ENCODE measurements at places on chromosomes 4 and X.

GRCh38 chrX:131083510-131084142, 25.5 kb downstream of the ARHGAP36 start:
- no peak for DNase-seq

DNA sequence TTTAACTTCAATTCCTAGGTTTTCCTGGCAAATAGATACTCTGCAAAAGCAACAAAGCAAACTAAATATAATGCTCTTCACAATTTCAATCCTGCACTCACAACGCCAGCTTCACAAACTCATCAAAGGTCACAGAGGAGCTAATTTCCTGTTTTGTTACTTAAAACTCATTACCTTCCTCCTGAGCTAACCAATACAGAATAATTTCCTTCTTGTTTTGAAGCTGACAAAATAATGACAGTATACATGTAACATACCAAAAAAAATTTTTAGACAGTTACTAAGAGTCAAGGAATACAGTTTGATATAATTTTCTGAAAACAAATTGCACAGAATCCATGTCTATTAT, 17.9 kb downstream of the CNOT6L start:
- no peak for DNase-seq

DNA sequence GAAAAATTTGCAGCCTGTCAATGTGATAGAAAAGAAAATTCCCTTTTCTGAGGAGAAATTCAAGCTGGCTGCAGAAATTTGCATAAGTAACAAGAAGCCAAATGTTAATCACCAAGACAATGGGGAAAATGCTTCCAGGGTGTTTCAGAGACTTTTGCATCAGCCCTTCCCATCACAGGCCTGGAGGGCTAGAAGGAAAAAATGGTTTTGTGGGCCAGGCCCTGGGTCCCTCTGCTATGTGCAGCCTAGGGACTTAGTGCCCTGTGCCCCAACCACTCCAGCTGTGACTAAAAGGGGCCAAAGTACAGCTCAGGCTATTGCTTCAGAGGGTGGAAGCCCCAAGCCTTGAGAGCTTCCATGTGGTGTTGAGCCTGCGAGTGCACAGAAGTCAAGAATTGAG, 23.9 kb downstream of the ZNF275 start:
- DNase-seq: no peak

GRCh38 chrX:133654811-133655210, 239.5 kb upstream of the GPC4 start:
- no peak for DNase-seq

DNA sequence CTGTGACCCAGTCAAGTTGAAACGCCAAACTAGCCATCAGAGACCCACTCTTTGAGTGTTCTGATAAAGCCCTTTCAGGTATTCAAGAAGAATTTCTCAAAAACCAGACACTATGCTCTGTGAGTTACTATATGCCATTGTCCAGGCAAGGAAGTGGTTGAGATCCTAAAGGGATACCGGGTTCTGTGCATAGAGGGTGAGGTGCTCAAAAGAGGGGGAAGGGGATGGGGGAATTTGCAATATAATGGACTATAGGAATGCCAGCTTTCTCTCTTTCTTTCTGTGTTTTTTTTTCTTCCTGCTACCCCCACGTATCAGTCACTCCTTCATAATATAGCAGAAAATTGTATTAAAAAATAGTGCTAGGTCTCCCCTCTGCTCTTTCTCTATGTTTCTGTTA, 1619.0 kb downstream of the STIM2 start:
- no peak for DNase-seq

DNA sequence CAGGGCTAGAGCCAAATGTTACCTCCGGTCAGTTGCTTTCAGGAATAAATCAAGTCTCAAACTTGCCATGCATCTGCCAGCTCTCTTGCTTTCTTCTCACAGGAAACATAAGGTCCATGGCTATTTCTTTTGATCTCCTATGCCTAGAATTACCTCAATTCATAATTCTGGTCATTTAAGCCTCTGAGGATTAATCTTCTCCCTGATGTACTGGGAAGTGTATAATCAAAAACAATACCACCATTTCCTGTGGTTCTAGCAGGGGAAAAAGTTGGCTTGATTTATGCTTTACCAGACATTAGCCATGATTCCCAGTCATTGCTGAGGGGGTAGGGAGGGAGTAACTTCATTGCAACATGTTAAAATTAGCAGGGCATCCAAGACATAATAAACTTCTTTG, 268.7 kb upstream of the EMCN start:
- no peak for DNase-seq

- DNase-seq: no peak
These were observed 125.7 kb downstream of the ZC4H2 start for GRCh38 chrX:64850371-64851082.

GRCh38 chrX:15903186-15903681, 48.6 kb upstream of the AP1S2 start:
- no peak for DNase-seq

DNA sequence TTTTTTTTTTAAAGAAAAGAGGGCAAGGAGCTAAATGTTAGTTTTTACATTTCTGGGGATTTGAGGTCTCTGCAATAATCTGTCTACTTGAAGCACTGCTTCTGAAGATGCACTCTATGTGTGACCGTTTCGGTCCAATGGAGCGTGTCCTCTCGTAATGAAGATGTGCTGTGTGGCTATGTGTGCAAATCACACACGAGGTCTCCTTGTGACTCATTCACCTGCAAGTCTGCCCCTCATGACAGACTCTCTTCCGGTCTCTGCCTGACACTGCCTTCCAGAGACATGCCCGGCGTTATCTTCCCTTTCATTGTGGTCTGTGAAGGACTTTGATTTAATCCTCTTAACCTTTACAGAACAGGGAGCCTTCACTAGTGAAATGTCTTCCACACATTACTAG, 84.3 kb downstream of the TRAM1L1 start:
- no peak for DNase-seq

GRCh38 chr4:87669373-87669772, 19.3 kb downstream of the DMP1 start:
- DNase-seq: no peak

DNA sequence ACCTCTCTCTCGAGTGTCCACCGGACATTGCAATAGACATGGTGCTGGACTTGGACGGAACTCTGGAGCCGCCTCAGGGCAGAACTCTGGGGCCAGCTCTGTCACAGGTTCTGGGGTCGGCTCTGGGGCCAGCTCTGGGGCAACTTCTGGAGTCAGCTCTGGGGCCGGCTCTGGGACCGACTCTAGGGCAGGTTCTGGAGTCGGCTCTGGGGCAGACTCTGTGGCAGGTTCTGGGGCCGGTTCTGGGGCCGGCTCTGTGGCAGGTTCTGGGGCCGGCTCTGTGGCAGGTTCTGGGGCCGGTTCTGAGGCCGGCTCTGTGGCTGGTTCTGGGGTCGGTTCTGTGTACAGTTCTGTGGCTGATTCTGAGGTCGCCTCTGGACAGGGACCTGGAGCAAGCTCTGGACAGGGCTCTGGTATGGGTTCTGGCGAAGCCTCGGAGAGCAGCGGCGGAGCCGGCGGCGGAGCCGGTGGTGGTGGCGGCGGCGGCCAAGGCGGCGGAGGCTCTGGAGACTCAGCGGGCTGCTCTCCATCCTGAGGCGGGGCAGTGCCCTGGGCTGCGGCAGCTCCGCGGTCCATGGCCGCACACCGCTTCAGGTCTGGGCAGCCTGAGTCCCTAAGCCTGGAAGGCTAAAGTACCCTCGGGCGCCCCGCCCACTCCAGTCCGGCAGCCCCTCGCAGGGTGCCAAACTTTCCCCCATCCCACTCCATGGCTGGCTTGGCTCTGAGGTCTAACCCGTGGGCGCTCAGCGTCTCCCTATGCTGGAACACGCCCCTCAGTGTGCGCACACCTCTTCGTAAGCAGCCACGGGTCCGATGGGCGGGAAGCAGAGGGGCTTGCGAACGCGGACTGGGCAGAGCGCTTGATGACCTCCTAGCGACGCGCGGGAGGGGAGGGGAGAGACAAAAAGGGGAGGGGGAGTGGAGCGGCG, at the start of gene DGKK:
Gene DGKK (minus strand): TSS at position 723 of the 929 bp plus-strand sequence. CDS start 147 bp downstream, at position 576.
- no peak for DNase-seq

DNA sequence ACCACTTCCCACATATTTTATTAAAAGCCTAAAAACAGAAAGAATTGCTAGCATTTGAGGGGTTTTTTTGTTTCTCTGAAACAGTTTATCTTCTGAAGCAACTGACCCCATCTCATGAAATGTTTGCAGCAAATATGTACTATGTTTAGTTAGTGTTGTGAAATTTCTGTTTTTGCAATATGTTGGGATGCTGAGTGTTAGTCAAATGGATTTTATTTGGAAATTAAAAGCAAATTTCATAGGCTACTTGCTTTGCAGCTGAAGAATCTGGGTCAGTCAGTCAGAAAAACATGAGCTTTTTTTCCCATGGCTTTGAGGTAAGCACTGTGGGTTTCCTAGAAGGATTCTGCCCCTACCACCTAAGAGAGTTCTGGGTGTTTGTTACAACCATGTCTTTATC, 184.9 kb upstream of the DKK2 start:
- no peak for DNase-seq

- no peak for DNase-seq
These were observed 43.9 kb downstream of the CLNK start for GRCh38 chr4:10640561-10641201.

- DNase-seq: no peak
These were observed 160.4 kb upstream of the MAMLD1 start for GRCh38 chrX:150202641-150203247.

- no peak for DNase-seq
These were observed 33.7 kb downstream of the METAP1 start for GRCh38 chr4:99029018-99029735.

DNA sequence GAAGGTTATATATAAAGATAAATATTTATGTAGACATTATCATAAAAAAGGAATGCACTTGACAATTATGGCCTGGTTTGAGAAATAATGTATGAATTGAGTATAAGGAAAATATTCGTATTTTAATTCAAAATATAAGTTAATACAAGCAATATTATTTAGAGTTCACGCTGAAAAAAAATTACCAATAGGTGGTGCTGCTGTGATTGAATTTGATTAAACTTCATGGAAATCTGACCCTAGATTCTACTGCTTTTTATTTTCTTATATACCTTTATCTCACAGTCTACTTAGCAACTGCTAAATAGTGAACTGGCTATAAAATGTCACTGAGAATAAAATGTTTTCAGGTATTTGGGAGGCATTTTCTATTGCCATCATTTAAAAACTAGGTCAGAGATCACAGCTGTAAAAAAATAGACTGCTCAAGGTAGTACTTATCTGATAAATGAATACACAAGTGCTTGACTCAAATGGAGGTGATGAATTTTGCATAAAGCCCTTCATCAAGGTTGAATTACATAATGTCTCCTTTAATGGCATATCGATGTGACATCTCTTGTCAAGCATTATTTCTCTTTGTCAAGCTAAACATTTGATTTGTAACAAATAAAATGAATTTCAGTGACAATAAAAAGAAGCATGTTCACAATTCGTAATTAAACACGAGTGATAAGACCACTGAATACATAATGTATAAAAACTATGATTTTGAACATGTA, 1638.8 kb upstream of the PCDH7 start:
- DNase-seq: no peak

DNA sequence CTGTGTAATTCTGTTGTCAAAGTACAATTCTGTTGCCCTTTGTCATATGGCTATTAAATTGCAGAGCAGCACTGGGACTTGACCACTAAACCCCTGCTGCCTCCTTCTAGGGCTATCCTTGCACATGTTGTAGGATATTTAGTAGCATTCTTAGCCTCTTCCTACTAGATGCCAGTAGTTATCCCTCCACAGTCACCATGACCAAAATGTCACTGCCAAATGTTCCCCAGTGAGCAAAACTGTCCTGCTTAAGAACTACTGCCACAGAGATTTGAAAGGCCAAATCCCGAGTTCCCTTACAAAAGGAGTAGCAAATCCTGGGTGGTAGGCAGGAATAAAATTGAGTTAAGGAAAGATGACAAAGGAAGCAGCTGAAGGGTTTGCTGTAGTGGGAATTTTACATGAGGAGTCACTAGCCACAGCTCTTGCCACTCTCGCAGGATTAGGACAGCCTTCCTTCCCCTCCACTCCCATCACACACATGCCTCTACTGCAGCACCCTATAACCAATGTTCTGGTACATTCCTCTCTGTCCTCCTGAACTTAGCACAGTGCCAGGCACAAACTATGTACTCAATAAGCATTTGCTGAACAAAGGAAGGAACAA, 8.4 kb downstream of the APBB2 start:
- no peak for DNase-seq

GRCh38 chrX:115174548-115174947, 14.7 kb upstream of the RBMXL3 start:
- no peak for DNase-seq

DNA sequence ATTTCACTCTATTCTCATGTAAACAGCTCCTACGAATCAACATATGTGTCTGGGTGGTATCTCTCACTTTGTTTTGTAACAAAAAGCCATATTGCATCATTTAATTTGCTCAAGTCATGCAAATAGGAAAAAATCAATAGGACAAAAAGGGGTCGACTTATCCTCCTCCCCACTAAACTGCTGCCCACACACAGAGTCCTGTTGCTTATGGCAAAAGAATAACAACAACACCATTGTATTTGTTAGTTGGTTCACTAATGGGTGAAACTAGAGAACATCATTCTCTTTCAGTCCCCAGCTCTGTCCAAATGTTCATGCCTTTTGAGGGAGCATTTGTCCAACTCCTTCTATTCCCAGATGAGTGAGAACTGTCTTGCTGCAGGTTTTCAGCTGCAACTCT, 2.1 kb downstream of the HHIP start:
- DNase-seq: no peak

- no peak for DNase-seq
These were observed 8.3 kb downstream of the PPP2R3B start for GRCh38 chrX:378443-378842.

- no peak for DNase-seq
These were observed 102.8 kb downstream of the ATP8A1 start for GRCh38 chr4:42554072-42554471.

- DNase-seq: no peak
These were observed 33.3 kb upstream of the RBBP7 start for GRCh38 chrX:16903274-16904022.

DNA sequence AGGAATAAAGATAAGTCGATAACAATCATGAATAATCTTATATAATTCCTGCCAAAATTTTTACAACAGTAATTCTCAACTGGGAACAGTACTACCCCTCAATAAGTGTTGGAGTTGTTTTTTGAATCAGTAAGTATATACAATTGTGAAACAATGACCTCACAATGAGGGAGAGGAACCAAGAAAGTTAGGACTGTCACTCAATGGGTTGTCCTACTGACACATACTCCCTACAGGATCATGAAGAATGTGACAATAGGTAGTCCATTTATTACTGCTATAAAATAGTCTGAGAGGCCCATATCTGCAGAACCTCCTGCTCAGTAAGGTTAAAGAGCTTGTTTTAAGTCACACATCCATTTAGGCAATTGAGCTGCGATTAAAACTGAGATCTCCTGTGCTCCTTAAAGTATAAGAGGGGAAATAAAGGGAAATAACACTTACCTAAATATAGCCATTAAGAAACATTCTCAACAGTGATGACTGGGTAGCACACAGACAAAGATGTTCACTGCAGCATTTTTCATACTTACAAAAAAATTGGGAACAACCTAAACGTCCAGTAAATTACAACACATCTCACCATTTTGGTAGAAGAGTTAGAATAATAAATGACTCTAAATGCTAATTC, 26.2 kb downstream of the FBXW7 start:
- DNase-seq: no peak

- DNase-seq: no peak
These were observed 282.9 kb downstream of the RAB28 start for GRCh38 chr4:13201241-13201640.

- no peak for DNase-seq
These were observed 116.8 kb upstream of the AGA start for GRCh38 chr4:177558995-177559394.

- DNase-seq: no peak
These were observed 29.2 kb downstream of the GABRB1 start for GRCh38 chr4:47060561-47060960.
